NCI-H2107 (cell line): ENCODE measurements at places on chromosomes 7 and 10.
A peak's percentile ranks its signal among the peaks of the same experiment; 100 is the strongest.

GRCh38 chr7:112129655-112130323 is 76.4 kb downstream of the DOCK4 start:
- DNase-seq = peak; percentile 31

- no peak for DNase-seq
Observed at GRCh38 chr7:16559497-16560179, 33.0 kb downstream of the LRRC72 start.

DNA sequence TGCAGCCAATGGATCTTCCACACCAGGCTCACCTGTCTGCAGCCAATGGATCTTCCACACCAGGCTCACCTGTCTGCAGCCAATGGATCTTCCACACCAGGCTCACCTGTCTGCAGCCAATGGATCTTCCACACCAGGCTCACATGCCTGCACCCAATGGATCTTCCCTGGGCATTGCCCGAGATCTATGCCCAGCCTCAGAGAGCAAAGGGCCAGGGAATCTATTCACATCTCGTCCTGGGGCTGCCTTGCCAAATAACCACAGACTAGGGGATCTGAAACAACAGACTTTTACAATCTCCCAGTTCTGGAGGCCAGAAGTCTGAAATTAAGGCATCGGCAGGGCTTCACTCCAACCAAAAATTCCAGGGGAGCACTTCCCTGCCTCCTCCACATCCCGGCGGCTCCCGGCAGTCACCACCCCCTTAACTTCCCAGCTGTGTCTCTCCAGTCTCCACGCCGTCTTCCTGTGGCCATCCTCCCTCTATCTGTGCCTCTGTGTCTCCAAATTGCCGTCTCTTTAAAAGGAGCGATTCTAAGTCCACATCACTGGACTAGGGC is 92.4 kb upstream of the PPP2R2D start:
- DNase-seq = no peak

DNA sequence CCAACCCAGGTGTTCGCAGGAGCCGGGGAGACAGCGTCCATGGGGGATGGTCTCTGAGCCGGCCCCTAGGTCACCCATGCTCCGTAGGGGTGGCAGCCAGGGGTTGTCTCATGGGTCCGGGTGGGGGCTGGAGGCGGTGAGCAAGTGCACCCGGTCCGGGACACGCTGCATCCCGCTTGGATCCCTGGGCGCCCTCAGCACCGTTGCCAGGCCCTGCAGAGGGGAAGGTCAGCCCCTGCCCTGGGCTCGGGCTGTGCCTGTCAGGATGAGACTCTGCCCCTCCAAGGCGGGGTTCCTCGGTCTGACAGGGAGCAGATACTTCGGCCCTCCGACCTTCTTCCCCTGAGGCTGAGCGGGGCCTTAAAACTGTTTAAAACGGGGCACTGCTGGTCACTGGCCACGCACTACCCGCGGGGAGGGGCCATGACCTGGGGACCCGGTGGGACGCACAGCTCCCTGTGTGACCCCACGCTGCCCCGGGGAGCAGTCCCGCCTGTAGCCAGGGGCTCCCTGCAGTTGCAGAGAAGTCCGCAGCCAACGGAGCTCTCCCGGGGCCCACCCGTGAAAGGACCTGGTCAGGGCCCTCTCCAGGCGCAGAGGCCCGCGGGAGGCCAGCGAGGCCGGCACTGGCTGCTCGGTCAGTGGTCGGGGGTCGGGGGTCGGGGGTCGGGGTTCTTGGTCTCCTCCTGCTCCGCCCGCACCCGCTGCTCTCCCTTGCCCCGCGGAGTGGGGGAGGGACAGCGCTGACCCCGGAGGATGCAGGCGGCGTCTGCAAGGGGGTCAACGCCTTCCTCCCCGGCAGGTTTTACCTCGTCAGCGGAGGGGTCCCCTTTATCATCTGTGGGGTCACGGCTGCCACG is 33.4 kb upstream of the KNDC1 start:
- no peak for DNase-seq

GRCh38 chr10:14556285-14556956 is 218.3 kb downstream of the FAM107B start:
- DNase-seq = no peak

GRCh38 chr7:30912986-30913811 is 1.5 kb downstream of the AQP1 start:
- no peak for DNase-seq

DNA sequence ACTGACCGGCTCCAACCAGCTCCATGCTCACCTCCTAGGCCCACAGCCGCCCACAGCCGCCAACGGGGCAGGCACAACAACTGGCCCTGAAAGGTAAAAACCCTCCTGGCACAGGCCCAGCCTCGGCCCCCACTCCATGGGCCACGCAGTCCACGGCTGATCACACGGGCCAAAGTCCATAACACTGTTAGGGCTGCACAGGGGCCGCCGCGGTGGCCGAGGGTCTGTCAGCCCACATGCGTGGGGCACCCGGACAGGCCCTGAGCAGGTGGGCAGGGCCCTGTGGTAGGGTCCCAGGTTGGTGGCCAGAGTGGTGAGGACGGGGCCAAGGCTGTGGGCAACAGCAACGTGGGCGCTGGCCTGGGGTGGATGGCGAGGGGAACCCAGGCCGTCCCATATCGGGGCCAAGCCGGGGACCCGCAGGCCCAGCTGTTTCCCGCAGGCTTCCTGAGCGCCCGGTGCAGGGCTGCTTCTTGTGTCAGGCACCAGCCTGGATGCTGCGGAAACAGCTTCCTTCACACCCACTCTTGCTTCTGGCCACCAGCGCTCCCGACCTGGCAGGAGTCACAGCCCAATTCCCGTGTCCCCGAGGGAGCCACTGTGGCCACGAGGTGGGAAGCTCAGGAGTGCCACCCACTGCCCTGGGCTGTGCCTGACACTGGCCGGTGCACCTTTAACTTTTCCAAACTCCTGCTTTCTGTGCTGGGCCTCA is 29.2 kb downstream of the CYP2W1 start:
- DNase-seq = no peak

- no peak for DNase-seq
Observed at GRCh38 chr7:81684033-81684432, 85.8 kb downstream of the HGF start.

DNA sequence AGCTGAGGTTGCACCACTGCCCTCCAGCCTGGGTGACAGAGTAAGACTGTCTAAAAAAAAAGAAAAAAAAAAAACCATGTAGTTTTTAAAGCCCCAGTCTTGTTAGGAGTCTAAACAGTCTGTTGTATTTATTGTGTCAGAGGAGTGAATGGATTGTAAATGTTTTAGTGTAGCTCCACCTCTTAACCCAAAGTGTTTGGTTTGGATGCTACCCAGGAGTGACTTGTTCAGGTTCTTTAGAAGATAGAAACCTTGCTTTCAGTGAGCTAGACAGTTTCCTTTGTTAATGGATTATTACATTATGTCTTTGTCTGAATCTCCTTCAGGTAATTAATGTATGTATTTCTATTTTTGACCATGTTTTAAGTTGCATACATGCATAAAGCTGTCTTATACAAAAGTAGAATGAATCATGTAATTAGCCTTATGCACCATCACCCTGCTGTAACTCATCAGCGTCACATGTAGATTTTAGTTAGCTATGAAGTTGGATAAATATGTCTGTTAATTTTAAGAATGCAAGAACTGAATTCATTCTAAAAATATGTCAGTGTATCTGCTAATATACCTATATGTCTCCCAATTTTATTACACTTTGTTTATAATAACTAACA is 97.7 kb downstream of the TAF3 start:
- DNase-seq = no peak

GRCh38 chr10:121268863-121269432 is 329.3 kb downstream of the FGFR2 start:
- no peak for DNase-seq

DNA sequence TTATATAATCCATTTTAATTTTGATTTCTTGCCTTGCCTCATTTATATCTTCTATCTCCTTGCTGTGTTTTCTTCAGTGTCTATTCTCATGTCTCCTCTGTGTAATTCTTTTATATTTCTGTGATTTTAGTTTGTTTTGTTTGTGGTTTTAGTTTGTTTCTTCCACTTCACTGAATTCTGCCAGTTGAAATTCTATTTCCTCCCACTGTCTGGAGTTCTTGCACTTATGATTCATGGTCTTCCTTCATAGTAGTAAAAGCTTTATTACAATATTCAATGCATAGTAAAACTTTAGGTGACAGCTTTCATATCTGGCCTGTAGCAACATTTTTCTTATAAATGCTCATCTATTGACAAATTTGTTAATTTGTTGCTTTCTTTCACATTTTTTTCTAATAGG is 113.3 kb downstream of the MAGI2 start:
- no peak for DNase-seq

DNA sequence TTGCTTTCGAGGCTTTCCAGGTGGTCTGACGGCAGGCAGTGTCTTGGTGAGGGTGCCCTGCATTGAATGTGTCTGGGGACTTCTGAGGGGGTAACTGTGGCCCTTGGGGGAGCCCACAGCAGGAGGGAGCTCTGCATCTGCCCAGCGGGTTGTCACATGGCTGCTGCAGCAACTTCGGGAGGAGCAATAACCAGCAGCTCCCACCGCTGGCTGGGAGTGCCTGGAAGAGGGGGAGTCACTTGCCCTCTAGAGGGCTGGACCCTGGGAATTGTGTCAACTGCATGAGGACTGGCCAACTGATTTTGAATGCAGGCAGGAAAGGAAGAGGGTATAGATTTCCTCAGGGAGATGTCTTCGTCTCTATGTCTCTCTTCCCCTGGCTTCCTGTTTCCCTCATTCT is 26.4 kb downstream of the C10orf120 start:
- no peak for DNase-seq

DNA sequence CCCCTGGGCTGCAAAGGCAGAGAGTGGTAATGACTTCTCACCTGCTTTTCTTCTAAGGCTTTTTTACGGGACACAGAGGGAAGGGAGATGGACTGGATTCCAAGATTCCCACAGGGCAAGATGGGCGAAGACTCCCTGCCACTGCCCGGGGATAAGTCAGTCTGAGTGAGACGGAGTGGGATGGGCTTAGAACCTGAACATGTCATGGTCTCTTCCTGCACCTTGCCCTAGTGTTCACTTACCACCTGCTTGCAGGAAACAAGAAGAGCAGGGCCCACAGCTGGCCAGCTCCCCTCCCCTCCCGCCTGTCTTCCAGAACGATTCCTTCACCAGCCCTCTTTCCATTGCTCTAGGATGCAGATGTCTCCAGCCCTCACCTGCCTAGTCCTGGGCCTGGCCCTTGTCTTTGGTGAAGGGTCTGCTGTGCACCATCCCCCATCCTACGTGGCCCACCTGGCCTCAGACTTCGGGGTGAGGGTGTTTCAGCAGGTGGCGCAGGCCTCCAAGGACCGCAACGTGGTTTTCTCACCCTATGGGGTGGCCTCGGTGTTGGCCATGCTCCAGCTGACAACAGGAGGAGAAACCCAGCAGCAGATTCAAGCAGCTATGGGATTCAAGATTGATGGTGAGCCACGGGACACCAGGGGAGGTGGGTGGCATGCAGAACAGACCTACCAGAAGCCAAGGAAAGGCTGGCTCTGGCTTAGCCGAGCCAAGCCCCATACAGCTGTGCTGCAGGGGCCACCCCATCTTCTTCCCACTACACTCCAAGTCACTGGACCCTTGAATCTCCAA is 1.3 kb downstream of the SERPINE1 start:
- no peak for DNase-seq

GRCh38 chr10:80535671-80536360 is 1.9 kb upstream of the SH2D4B start:
- no peak for DNase-seq

DNA sequence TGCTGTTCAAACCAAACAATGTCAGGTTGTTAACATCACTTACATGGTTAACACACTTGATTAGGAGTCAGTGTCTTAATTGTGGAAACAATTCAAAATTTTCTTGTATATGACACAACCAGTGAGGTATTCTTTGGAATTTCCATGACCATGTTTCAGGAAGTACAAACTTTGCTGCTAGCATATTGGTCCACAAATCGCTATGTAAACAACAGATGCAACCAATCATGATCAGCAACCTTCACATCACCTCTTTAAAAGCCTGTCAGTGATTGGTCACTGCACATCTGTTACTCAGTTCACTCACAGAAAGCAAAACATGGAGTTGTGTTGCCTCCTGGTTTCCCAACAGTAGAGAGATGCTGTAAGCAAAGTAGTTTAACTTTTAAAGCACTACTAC is 108.9 kb upstream of the FAM3C start:
- DNase-seq = no peak

DNA sequence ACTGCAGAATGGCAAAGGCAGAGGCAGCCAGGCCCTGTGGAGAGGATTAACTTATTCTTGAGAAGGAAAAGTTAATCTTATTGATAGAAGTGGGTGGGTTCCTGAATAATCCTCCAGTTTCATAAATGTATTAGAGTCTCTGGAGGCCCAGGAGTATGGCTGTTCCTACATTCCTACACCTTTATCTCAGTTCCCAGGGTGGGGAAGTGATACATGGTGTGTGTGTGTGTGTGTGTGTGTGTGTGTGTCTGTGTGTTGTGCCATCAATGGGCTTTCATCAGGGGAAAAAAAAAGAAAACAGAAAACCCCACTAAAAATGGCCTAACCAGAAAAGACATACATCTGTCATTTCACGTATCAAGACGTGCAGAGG is 22.0 kb upstream of the GSDME start:
- DNase-seq = no peak

GRCh38 chr10:121919666-121920065 is 8.2 kb downstream of the ATE1 start:
- no peak for DNase-seq

DNA sequence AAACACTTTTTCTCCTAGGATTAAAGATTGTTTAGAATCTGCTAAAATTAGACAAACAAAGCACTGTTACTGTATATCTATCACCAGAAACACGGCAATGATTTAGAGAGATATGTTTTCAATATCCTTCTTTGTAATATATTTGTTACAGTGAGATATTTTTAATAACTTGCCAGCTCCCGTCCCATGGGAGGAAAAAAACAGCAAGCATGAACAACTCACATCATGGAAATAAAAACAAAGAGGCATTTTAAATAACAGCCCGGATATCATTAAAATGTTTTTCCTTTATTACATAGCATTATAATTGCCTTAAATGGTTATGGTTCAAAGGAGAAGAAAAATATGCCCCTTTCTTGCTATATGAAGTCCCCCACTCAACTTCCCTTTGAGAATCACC is 272.1 kb downstream of the BMPER start:
- DNase-seq = no peak

DNA sequence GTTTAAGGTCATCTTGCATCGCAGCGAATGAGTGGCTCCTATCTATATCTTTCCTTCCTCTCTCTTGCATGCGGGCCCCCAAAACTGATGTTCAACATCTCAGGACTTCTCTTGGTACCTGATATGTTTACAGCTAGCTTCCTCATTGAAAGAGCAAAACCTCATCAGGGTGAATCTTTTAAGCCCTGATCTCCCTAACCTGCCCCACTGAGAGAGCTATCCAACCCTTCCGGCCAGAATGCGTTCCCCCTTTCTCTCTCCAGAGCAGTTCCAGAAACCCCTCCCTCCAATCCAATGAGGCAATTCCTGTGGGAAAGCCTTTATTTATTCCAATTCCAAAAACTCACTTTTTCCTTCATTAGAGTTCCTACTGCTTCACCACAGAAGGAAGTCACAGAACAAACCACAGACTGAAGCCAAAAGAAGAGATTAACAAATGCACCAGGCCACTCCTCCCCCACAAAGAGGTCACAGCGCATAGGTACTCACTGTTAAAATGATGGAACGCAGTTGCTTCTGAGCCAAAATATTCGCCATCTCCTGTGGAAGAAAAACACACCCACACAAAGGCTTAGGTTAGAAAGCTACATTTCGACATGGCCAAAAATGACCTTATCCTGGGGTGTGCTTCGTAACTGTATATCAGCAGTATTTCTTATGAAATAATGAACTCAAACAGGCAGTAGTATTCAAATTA is 232.4 kb downstream of the ELMO1 start:
- DNase-seq = no peak

- no peak for DNase-seq
Observed at GRCh38 chr7:92402920-92403759, 44.1 kb upstream of the GATAD1 start.

GRCh38 chr7:81674431-81674830 is 95.4 kb downstream of the HGF start:
- no peak for DNase-seq
